CD4-positive, alpha-beta T cell treated with Interleukin-4 for 1 hour (primary cell): ENCODE measurements at places on chromosomes 1 and 21.
A peak's percentile ranks its signal among the peaks of the same experiment; 100 is the strongest.

- DNase-seq, result peak; percentile 60
Observed at GRCh38 chr1:18955441-18956192, 859 bp downstream of the IFFO2 start.

DNA sequence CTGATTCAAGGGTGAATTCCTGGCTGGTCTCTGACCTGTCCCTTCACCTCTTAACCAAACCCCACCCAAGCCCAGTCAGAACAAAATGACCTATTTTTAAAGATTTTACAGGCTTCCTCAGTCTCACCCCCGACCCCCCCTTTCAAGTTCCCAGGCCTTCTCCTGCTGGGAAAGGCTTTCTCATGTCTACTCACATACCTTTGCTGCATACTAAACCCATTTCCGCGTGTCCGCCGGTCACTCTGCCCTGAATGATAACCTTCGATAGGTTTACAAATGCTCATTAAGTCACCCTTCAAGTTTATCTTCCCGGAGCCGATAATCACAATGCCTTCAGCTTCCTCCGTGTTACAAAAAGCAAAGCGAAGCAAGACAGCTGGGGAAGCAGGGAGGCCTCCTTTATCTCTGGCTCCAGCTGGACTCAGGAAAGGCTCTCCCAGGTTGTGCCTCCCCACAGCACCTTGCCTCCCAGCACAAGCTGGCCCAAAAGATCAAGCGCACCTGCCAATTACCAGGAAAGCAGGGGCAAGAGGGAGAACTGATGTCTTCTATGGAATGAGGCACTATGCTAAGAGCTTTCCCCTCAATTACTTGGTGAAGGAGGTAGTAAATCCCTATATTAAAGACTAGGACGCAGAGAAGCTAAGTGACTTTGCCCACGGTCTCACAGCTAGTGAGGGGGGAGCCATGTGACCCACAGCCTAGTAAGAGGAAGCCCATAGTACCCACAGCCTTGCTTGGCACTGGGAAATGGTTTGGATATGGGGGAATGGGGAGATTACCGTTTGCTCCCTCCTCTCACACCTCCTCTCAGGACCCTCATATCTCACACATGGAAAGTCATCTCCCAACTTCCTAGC is 15.9 kb downstream of the SMIM12 start:
- no peak for DNase-seq

GRCh38 chr21:16419188-16419921 is 689.6 kb downstream of the USP25 start:
- DNase-seq, result no peak

GRCh38 chr1:118012515-118013124 is 83.1 kb downstream of the WDR3 start:
- DNase-seq, result no peak

DNA sequence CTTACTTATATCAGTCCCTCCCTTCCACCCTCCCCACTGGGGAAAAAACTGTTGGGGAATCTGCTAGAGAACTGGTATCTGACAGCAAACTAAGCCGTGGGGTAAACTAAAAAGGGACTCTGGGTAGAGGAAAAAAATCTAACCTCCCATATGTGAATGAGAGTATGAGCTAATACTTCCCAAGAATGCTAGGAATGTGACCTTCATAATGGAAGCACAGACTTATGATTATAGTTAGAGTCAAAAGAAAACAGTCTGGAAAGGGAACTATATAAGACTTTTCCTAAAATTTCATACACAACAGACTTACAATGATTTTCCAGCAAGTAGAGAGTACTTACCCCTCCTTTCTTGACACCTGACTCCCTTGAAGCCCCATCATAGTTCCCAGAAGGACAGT is 23.0 kb upstream of the RBBP5 start:
- no peak for DNase-seq

GRCh38 chr1:159755451-159756007 is 25.2 kb upstream of the DUSP23 start:
- no peak for DNase-seq

DNA sequence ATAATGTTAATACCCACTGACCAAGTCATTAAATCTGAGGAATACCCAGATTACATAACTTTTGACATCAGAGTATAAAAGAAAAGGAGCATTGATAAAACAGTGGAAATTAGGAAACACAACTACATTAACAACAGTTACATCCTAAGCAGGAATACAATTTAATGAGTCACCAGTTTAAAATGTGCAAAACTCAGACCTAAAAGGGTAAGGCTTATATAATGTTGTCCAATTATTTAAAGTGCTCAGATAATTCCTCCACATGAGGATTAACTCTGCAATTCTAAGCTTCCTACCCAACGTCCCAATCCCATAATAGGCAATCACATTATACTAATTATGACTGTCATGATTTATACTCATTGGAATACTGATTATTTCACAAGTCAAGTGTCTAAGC is 50.5 kb downstream of the ABL2 start:
- no peak for DNase-seq

GRCh38 chr1:44084998-44085675 is 33.5 kb upstream of the KLF17 start:
- DNase-seq, result no peak

- no peak for DNase-seq
Observed at GRCh38 chr1:7227654-7228053, 442.4 kb downstream of the CAMTA1 start.

DNA sequence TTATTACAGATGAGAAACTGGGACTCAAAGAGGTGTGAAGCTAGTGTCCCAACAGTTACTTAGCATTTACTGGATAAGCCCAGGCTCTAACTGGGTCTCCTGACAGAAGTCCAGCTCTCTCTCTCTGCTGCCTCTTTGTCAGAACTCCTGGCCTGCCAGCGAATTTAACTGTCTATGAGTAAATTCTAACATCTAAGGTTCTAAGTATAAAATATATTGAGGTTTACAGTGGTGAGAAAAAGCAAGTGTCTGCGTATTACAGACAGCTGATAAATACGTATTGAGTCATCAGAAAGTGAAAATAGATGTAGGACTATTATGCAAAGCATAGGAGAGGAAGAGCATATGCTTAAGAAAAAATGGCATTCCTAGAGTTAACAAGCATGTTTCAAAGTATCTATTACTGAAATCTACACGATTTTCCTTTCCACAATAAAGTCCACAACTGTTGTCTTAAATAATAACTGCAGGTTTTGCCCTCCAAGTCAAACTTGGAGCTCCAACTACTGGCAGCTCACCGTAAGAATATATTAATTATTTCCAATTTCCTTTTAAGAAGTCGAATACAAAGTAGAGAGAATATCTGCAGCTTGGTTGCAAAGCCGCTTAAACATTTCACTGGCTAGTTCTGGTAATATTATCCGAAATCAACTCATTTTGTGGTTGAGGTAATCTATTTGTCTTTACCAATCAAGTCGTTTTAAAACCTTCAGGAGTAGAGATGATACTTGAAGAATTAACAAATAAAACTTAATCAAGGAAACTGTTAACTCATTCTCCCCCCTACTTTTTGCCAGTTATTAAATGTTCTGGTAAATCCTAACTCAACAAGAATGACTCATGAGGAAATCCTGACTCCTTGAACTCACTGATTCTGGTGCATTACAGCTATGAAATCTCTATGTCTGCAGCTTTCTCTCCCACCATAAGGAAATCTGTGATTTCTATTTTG is 1.4 kb upstream of the RGS2 start:
- peak; percentile 49 for DNase-seq

- DNase-seq, result no peak
Observed at GRCh38 chr1:213621077-213621476, 366.7 kb upstream of the PROX1 start.

DNA sequence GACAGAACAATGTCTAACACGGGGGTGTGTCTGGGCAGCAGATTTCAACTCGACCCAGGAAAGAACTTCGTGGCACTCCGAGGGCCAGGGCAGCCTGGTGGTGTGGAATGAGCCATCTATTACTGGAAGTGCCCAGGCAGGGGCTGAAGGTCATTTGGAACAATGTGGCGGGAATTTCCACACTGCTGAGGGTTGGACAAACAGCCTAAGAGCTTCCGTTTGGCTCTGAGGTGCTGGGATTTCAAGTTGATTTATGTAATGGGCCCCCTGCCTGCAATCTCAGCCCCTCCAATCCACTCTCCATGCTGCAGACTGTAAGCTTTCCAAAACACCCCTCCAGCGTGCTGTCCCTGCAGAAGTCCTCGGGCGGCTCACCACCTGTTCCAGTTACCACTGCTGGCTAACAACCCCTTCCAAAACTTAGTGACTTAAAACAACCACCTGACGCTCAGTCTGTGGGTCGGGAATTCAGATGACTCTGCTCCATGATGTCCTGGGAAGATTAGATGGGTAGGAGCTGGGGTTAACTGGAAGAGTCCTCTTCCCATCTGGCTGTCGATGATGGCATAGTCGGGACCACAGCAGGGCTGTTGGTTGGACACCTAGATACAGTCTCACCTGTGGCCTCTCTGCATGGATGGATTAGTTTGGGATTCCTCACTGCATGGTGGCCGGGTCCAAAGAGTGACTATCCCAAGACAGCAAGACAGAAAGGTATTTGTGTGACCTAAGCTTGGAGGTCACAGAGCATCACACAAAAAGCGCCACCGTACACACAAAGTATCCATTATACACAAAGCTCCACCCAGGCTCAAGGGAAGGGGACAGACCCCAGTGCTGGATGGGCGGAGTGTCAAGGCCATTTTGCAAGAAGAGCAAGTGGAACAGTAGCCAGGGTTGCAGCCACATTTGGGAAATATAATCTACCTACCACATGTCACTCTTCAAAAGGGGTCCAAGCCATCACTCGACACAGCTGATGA is 89.7 kb upstream of the IFFO2 start:
- DNase-seq, result no peak

GRCh38 chr1:47215713-47216112 is 16.3 kb downstream of the TAL1 start:
- no peak for DNase-seq

- DNase-seq, result no peak
Observed at GRCh38 chr1:54879872-54880271, 7.1 kb downstream of the DHCR24 start.

DNA sequence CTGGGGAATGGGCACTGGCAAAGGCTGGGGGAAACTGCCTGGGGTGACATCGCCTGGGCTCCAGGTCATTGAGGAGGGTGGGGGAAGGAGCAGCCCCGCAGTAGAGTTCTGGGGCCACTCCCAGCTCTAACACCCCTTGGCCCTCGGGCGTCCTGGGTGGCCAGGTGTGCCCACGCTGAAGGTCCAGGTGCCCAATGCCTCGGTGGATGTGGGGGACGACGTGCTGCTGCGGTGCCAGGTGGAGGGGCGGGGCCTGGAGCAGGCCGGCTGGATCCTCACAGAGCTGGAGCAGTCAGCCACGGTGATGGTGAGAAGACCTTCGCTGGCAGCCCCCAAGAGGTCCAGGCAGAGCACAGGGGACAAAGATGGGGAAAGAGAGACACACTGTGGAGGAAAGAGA is 7.7 kb downstream of the NTRK1 start:
- DNase-seq, result no peak

DNA sequence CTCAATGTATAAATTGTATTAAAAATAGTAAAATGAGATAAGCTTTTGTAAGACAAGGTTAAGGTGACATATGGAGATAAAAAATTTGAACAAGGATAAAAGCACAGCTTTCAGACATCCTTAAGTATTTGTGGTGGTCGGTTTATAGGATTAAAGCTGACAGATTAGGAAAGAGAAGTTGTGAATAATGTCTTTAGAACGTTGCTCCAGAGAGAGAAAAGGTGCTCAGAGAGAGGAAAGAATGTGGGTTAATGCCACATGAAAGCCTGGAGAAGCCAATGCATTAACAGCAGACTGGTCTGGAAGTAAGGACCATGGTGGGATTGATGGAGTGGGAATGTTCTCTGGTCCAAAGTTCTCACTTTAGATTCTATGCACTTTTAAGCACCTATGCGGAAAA is 44.8 kb downstream of the ATP6V1G3 start:
- no peak for DNase-seq

GRCh38 chr21:17786071-17786850 is 32.9 kb downstream of the C21orf91 start:
- no peak for DNase-seq

DNA sequence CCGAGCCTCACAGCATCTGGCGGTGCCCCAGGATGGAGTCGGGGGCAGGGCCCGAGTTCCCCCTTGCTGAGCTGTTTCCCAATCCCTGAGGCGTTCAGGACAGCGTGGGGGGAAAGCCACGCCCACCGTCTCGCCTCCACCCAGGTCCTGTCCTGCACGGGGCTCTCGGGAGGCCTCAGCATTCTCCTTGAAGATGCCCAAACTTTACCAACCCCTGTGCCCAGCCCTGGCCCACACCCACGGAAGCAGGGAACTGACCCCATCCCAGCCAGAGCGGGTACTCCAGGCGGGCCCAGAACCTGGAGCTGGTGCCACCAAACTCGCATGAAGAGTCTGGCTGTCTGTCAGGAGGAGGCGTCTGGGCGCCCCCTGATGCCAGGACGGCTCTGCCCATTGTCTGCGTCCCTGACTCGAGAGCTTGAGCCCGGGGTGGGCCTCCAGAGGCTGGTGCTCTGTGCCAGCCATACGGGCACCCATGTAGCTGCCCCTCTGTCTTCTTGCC is 35.3 kb upstream of the POFUT2 start:
- no peak for DNase-seq

GRCh38 chr1:204777591-204777990 is 92.1 kb upstream of the LRRN2 start:
- DNase-seq, result no peak

GRCh38 chr1:240672132-240672811 is 60.3 kb upstream of the GREM2 start:
- DNase-seq, result no peak

- DNase-seq, result no peak
Observed at GRCh38 chr1:165483412-165483811, 38.5 kb upstream of the RXRG start.

GRCh38 chr1:186780076-186780475 is 48.7 kb upstream of the PLA2G4A start:
- DNase-seq, result no peak

GRCh38 chr1:151060007-151060656 is at the start of gene MLLT11:
Gene MLLT11 (plus strand): TSS chr1:151060397. CDS start chr1:151067225, 6,828 bp downstream.
- DNase-seq, result no peak

DNA sequence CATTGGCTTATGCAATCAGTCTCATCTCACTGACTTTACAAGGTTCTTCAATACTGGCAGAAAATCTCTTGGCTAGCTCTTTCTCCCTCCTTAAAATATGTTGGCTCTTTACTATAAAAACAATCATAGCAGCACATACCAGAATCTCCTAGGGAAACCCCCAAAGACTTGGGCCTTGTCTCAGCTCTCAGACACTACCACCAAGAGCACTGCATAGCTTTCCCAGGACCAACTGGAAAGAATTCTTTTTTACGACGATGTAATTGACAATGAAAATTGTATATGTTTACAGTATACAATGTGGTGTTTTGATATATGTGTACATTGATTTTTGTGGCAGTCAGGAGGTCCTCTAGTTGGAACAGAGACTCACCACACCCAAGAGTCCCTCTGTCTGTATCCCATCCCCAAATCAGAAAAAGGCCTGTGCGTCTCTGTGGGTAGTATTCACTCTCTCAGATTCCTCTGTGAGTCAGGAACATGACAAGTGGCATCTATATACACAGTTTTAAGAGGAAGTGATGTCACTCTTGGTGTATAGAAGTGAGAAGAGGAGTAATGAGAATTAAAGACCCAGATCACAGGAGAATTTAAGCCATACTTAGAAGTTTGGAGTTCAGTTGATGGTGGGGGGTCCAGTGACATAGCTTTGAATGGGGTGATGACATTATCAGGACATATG is 21.1 kb downstream of the SMAP2 start:
- peak; percentile 70 for DNase-seq

- no peak for DNase-seq
Observed at GRCh38 chr1:63463248-63463647, 59.8 kb downstream of the ITGB3BP start.

GRCh38 chr1:108573183-108573582 is 13.3 kb downstream of the EEIG2 start:
- no peak for DNase-seq
